Left ventricle myocardium inferior (tissue), 1 donor: ENCODE measurements at places on chromosomes 6 and 20. TPM values are rescaled to one million over a fixed set of nuclear protein-coding genes. Genes with fewer than 3 reads are reported as not detected.

- H3K27me3 ChIP-seq, result no peaks in the 10 kb centered on the region
- peaks cover 20% of the 10 kb centered on the region for H3K4me1 ChIP-seq
- no peak for DNase-seq
- H3K36me3 ChIP-seq, result peaks cover 55% of the 10 kb centered on the region
- H3K4me3 ChIP-seq, result no peak overlapping the region
Measured at GRCh38 chr20:61983965-61984364, 81.7 kb downstream of the TAF4 start.

- no peaks in the 10 kb centered on the region for H3K36me3 ChIP-seq
- H3K27me3 ChIP-seq, result no peaks in the 10 kb centered on the region
- peak overlapping the region; percentile 98 for H3K4me3 ChIP-seq
- peaks cover 42% of the 10 kb centered on the region for H3K4me1 ChIP-seq
- DNase-seq, result no peak
Measured at GRCh38 chr6:2988094-2988425, 11.6 kb upstream of the NQO2 start.

GRCh38 chr6:20182926-20183521 lies 29.2 kb downstream of the MBOAT1 start:
- DNase-seq, result peak; percentile 63
- no peaks in the 10 kb centered on the region for H3K27me3 ChIP-seq
- H3K4me1 ChIP-seq, result peaks cover 41% of the 10 kb centered on the region
- peak overlapping the region; percentile 72 for H3K27ac ChIP-seq
- no peak overlapping the region for H3K4me3 ChIP-seq
- peaks cover 15% of the 10 kb centered on the region for H3K36me3 ChIP-seq

- H3K4me1 ChIP-seq, result peaks cover 10% of the 10 kb centered on the region
- peaks cover 16% of the 10 kb centered on the region for H3K27me3 ChIP-seq
- H3K27ac ChIP-seq, result no peak overlapping the region
Measured at GRCh38 chr20:59082077-59082740, 39.6 kb upstream of the PRELID3B start.

DNA sequence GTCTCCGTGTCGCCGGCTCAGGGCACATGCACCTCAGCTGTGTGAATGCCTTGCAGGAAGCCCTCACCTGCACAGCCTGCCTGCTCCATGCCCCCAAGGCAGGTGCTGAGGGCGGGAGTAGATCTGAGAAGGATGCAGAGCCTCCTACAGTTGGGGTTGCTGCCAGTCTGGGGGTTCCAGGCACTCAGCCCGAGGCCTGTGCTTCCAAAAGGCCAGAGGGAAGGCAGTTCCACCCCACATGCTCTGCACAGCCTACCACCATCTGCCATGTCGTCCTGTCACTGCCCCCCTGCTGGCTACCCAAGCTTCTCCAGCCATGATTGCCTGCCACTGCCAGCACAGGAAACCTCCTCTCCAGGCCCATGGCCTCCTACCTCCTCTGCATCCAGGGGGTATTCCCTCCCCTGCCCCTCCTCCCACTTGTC lies 19.3 kb downstream of the ACSS1 start:
- H3K4me1 ChIP-seq, result peaks cover 100% of the 10 kb centered on the region
- DNase-seq, result no peak
- H3K27ac ChIP-seq, result peak overlapping the region; percentile 98
- no peaks in the 10 kb centered on the region for H3K27me3 ChIP-seq
- no peak overlapping the region for H3K4me3 ChIP-seq

Gene BACH2
- 1.5 TPM for total RNA-seq

DNA sequence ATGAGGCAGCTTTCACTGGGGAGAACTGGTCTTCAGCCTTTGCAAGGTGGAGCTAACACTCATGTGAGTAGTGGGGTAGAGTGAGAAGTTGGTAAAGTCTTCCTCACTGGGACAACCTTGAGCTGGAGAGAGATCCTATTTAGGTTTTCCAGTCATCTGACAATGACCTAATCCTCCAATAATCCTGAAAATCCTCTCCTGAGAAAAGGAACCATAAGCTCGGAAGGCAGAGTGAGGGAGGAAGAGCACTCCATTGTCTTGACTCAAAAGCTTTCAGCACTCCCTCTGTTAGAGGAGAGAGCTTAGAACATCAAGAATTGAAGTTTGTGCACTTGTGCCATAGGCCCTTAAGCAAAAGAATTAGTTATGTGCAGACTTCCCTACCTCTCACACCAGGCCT lies 77.8 kb downstream of the TRAM2 start:
- H3K27me3 ChIP-seq, result no peaks in the 10 kb centered on the region
- H3K4me3 ChIP-seq, result no peak overlapping the region
- peak overlapping the region; percentile 88 for H3K27ac ChIP-seq
- H3K4me1 ChIP-seq, result peaks cover 69% of the 10 kb centered on the region
- no peak for DNase-seq

DNA sequence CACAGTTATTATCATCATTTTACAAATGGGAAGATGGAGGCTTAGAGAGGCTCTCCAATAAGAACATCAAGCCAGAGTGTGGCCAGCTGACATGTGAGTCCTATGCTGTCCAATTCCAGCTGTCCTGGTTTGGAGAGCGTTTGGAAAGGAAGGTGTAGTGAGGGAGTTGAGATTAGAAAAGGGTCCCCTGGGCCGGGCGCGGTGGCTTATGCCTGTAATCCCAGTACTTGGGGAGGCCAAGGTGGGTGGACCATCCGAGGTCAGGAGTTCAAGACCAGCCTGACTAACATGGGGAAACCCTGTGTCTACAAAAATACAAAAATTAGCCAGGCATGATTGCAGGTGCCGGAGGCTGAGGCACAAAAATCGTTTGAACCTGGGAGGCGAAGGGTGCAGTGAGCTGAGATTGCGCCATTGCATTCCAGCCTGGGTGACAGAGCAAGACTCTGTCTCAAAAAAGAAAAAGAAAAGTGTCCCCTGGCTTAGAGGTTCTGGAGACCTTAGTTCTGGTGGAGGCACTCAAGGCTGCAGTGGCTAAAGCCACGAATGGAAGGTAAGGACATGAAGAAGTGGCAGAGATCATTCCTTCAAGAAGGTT lies 22.1 kb upstream of the OVOL2 start:
- no peaks in the 10 kb centered on the region for H3K4me1 ChIP-seq
- no peaks in the 10 kb centered on the region for H3K36me3 ChIP-seq
- DNase-seq, result no peak
- no peak overlapping the region for H3K4me3 ChIP-seq
- H3K27me3 ChIP-seq, result peaks cover 30% of the 10 kb centered on the region

- no peak for DNase-seq
- no peaks in the 10 kb centered on the region for H3K27me3 ChIP-seq
- no peaks in the 10 kb centered on the region for H3K36me3 ChIP-seq
- no peaks in the 10 kb centered on the region for H3K4me1 ChIP-seq
Measured at GRCh38 chr6:48037946-48038345, 73.1 kb downstream of the PTCHD4 start.

Gene ZNF318
- 12.5 TPM for total RNA-seq

Gene BPHL
- 15.5 TPM for total RNA-seq

Gene PSORS1C2
- not detected for total RNA-seq

DNA sequence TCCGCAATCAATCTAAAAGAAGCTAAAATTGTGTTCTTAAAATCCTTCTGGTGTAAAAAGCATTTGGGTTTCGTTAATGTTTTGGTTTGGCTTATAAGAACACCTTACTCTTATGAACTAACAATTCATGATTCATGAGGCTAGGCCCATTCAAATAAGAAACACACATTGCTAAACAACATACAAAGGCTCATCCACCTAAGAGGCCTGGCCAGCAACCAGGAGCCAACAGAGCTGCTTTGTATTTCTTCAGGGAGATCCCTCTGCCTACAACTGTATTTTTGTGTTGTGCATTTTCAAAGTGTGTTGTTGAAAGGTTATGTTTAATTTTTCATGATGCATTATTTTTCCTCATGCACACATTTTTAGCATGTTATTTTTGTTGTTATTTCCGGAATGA lies 98.6 kb downstream of the PTPRK start:
- no peaks in the 10 kb centered on the region for H3K27me3 ChIP-seq
- no peak overlapping the region for H3K4me3 ChIP-seq
- H3K27ac ChIP-seq, result peak overlapping the region; percentile 61
- H3K4me1 ChIP-seq, result peaks cover 66% of the 10 kb centered on the region

Gene ETV7
- not detected for total RNA-seq
